ENCODE measurements at places on chromosomes 6 and 20.

- DNase-seq = no peak
These were observed 411.1 kb upstream of the HTR1E start for GRCh38 chr6:86526238-86526637.

DNA sequence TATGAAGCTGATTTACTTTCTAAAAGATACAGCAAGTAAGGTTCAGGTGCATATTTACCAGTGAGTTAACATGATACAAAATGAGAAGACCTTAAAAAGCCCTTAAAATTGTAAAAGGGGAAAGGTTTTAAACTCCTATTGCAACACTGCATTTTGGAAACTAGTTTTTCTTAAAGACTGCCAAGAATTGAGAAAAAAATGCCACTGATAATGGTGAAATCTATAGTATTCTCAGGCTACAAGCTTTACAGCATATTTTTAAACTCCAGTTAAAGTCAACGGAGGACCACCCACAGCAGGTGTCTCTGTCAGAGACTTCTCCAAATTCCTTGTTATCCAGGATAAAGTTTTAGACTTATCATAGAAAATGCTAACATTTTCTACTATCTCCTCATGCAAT is 53.6 kb downstream of the ELOVL5 start:
- no peak for DNase-seq

DNA sequence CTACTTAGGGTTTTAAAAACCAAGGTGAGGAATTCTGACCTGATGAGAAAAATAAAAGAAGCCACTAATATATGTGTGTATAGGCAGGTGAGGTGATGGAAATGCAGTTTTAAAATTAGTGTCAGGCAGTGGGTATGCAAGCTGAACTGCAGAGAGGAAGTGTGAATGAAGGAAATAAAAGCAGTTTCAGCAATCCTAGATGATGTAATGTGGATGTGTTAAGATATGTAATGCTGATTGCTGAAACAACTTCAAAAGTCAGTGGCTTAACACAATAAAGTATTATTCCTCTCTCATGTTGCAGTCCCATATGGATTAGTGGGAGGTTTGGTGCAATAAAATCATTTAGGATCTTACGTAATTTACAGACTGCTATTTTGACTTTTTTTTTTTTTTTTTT is 119.9 kb upstream of the ASCC3 start:
- no peak for DNase-seq

GRCh38 chr6:6826095-6826901 is 237.8 kb downstream of the LY86 start:
- DNase-seq = no peak

DNA sequence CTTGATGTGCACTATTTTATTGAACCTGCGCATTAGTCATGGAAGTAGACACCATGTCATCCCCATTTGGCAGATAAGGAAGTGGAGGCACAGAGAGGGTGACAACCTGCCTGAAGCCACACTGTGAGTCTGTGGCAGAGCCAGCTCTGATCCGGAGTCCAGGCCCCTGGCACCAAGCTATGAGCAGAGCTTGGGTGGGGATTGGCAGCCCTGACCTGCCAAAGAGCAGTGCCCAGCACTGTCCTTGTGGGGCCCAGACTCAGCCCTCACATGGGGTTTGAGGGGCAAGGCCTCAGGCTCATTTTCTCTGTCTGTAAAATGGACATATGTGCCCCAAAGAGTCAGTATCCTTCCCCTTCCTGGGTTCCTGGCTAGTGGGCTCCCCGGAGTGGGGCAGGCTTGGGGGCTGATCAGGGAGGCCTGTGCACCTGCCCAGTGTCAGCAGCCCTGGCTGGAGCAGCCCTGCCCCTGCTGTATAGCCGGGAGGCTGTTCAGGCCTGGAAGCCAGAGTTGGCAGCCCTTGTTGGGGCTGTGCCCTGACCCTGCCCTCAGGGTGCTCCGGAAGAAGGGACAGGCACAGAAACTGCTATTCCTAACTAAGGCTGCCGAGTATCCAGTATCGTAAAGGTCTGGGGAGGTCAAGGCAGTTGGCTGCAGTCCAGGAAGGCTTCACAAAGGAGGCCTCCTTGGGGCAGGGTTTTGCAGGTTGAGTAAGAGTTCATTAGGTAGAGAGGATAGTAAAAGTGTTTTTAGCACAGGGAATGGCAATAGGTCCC is 38.7 kb downstream of the TGM2 start:
- no peak for DNase-seq

DNA sequence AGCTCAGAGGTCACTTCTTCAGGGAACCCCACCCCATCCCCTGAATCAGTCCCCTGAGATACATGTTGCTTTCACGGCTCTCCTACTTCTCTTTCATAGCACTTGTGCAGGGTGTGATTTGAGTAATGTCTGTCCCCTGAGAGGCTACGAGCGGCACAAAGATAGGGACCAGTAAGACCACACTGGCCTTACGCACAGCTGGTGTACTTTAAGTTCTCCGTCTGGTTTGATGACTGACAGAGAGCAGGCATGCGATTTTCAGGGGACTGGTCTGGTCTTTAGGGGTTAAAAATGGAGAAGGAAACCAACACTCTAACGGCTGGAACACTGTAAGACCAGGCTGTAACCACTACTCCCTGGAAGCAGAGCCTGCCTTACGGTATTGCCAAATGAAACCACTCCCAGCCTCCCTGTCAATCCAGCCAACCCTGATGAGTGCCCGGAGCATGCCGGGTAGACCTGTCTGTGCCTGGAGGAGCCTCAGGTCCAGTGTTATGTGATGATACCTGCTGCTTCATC is 47.1 kb downstream of the ELMO2 start:
- DNase-seq = no peak

- no peak for DNase-seq
These were observed 42.1 kb downstream of the PHACTR3 start for GRCh38 chr20:59646487-59646886.

DNA sequence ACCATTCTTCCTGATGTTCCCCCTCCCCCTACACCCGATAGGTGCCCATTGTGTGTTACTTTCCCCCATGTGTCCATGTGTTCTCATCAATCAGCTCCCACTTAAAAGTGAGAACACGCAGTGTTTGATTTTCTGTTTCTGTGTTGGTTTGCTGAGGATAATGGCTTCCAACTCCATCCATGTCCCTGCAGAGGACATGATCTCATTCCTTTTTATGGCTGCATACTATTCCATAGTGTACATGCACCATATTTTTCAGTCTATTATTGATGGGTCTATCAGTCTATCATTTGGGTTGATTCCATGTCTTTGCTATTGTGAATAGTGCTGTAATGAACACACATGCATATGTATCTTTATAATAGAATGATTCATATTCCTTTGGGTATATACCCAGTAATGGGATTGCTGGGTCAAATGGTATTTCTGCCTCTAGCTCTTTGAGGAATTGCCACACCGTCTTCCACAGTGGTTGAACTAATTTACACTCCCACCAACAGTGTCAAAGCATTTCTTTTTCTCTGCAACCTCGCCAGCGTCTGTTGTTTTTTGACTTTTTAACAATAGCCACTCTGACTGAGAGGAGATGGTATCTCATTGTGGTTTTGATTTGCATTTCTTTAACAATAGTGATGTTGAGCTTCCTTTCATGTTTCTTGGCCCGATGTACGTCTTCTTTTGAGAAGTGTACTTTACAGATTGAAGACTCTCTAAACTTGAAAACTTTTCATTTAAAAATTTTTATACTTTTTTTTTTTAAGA is 41.0 kb upstream of the GCNT2 start:
- DNase-seq = no peak

DNA sequence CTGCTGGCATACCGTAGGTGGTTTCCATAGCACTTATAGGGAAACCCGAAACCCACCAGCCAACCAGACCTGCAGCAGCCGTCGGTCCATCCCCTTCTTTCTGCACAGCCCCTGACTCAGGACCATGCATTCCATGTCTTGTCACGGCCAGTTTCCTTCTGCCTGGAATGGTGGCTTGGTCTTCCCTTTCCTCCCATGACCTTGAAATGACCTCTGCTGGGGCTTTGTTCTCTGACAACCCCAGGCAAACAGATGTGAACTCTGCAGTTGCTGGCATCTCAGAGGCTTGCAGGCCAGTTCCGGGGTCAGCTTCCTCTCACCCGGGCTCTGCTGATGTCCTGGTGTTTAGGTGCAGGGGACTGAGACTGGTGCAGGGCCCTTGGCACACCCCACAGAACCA is 250.8 kb downstream of the SMOC2 start:
- no peak for DNase-seq

DNA sequence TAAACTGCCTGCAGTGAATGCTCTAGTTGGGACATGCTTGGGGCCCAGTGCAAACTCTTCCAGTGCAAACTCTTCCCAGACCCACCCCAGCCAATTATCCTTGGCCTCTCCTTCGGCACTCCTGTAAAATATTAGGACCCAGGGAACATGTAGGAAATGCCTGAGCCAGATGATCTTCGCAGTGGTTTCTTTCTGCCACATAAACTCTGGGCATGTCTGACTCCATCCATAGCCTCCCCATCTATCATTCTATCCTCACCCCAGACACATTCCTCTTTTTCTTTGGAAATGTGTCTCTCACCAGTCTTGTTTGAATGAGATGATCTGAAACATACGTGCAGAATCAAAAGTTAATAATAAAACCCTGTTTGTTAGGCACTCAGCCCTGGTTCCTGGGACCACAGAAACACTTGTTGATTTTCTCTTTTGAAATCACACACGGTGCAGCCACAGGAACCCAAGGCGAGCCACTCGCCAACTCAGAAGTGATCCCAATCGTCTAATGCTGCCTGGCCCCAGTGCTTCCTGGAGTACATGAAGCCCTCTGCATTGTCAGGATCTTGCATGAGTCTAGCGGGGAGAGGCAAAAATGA is 108.9 kb upstream of the CST7 start:
- DNase-seq = no peak

GRCh38 chr6:73341335-73341734 is 12.7 kb downstream of the DPPA5 start:
- DNase-seq = no peak

- DNase-seq = no peak
These were observed 40.2 kb upstream of the CRISP1 start for GRCh38 chr6:49906526-49906925.

DNA sequence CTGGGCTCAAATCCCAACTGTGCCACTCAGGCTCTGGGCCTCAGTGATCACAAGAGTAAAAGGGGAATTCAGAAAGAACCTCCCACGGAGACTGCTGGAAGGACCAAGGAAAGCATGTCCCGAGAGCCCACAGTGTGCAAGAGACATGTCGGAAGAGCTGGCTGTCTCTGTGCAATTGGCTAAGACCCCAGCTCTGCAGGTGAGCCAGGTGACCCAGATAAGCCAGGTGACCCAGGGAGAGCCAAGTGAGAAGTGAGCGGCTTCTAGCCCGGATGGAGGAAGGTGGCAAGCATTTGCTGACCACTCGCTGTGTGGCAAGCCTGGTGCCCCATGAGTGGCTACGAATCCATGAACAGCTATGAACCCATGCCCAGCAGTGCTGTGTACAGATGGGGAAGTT is 59.1 kb downstream of the RIPOR3 start:
- DNase-seq = no peak

- no peak for DNase-seq
These were observed 140.9 kb downstream of the LPA start for GRCh38 chr6:160523223-160523622.

- DNase-seq = no peak
These were observed 241.8 kb downstream of the TTLL2 start for GRCh38 chr6:167566711-167567141.

DNA sequence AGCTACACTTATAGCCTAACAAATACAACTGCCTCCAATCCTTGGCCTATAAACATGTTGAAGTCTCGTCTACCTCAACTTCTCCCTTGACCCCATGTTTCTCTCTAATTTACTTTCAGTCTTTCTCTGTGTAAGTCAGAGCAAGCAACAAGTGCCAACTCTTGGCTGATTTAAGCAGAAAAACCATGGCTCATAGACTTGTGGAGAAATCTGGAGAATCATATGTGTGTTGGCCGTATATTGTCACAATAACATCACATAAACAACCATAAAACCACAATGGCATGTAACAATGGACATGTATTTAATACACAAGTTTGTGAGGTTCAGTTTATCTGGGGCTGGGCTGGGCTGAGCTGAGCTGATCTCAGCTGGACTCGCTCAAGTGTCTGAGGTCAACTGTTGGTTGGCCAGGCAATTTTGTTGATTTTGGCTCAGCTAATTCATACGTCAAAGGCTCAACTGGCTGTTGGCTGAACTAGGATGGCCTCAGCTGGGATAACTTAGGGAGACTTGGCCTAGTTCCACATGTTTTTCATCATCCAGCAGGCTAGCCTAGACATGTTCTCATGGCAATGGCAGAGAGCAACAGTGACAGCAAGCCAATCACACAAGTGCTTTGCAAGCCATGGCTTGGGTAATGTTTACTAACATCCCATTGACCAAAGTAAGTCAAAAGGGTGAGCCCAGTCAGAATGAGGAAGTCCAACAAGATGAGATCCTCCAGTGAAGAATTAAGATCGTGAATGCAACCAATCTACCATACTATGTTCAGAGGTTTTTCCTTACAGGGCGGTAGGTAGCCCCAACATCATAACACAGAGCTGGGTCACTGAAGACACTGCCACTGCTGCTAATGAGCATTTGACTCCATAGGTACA is 12.9 kb upstream of the TBC1D22B start:
- no peak for DNase-seq

- no peak for DNase-seq
These were observed 36.8 kb downstream of the PTPRK start for GRCh38 chr6:128483472-128484135.

DNA sequence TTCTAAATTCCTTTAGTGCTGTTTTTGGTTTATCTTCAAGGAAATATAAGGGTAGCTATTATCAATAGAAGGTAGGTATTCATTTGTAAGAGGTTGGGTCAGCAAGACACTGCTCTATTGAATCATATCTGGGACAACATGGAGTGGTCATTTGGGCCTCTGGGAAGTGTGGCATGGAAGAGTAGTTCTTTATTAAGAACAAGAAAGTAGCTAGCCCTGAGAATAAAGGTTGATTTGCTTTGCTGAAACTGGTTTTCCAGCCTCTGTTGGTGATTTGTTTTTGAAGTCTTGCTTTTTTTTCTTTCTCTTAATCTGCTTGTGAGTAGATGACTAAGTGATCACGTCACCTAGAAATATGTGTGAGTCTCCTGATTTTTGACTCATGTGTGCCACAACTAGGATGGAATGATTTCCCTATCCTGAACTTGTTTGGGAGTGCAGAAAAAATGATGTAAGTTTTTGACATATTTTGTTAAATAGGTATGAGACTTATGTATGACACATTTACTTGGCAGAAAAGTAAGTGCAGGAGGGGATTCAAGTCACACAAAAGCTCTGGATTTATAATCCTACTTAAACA is 381.8 kb downstream of the CENPW start:
- no peak for DNase-seq
